CD4-positive, alpha-beta T cell (primary cell): ENCODE measurements at places on chromosomes 12 and 14.

DNA sequence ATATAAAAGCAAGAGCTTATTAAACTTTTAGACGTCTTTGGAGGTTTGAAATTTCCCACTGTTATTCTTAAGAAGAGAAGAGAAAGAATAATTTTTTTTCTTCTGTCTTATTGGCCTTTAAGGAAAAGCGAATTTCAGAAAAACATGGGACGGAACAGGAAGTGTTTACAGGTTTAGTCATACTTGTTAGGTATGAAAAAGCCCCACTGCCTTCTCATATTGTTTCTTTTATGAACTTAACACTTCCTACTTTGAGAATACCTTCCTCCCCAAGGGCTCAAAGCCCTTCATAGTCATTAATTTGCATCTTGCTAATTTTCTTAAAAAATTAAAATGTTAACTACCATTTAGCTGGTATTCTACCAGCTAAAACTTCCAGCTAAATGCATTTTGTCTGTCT lies 82.0 kb downstream of the ETV6 start:
- no peak for DNase-seq

- no peak for DNase-seq
Observed at GRCh38 chr14:100575266-100575995, 11.8 kb downstream of the BEGAIN start.

DNA sequence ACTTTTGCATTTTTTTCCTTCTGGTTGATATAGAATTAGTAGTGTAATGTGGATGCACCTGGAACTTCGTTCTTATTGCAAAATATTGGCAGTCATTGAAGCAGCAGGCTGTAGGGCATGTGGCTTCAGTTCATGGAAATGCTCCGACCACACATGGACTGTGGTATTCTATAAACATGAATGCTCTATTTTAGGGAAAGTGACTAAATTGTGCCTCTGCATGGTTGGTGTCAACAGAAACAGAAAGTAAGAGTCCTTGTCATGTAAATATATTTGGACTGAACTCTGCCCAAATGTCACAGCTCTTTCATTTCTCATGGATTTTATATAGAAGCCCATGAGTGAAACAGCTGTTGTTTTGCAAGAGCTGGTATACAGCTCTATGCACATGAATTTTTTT lies 917.0 kb downstream of the LRFN5 start:
- no peak for DNase-seq

DNA sequence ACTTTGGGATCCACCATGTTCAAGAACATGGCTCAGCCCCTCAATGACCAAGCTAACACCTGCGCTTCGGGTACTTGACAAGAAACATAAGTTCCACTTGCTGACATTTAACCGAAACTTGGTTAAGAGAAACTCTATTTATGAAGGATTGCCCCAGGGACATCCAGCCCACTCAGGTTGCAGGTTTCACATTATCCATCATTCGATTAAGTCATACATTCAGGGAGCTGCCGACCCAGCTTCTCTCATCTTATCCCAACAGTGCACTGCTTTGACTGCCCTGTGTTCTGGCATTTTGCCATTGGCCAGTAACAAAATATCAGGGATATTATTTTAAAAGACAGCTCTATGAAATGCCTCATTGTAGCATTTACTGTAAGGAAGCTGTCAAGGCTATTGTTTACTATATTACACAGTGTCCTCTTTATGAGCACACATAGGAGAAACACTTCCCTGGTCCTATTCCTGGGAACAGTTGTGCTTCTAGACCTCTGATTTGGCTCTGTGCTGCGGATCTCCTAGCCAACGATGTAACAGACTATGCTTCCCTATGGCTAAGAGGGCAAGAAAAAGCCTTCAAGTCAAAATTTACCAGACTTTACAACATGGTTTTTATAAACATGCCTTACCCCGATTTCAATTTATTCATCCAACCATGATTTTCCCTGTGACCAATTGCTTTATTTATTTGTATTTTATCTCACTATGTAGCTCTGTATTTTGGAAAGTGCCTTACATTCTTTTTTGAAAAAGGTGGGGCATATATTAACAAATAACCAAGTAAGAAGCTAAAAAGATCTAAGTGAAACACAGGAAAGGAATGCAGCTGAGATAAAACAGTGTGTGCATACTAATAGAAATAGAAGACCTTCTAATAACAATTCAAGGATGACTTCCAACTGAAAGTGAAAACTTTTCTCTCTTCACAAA lies 109.3 kb downstream of the ITPR2 start:
- no peak for DNase-seq
